ENCODE measurements at places on chromosomes 12 and 14.
A peak's percentile ranks its signal among the peaks of the same experiment; 100 is the strongest.

GRCh38 chr12:8852119-8852518, 29.7 kb downstream of the A2ML1 start:
- no peak for DNase-seq

DNA sequence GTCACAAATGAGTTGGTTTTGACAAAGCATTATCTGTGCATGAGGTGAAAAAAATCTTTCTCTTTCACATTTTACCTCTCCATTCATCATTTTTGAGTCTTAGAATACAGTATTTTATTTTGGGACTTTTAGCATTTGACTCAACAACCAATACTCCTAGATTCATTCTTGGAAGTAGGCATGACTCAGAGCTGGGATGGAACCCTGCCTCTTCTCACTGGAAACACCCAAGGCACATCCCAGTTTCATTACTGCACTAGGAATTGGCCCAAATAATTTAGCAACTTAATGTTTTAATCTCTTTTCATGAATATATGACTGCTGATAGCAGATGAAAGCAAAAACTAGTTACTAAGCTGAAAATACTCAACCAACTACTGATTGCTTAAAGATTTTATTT, 3.3 kb upstream of the PDZRN4 start:
- DNase-seq = no peak

- no peak for DNase-seq
Observed at GRCh38 chr14:67778792-67779191, 37.6 kb downstream of the ZFYVE26 start.

DNA sequence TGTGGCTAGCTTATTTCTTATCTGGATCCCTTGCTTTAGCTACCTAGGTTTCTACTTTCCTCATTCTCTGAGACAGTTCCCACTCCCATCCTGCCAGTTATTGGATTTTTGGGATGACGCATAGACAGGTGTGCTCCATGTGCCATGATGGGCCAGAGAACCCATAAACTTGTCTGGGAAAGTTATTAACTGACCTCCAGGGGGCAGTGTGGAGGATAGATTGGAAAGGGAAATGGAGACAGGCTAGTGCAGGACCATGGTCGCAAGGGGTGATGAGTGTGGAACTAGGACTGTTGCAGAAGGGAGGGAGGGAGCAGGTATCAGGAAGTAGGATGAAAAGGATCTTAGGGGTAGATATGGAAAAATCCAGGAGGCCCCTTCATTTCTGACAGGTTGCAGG, 80.3 kb downstream of the ESRRB start:
- peak; percentile 64 for DNase-seq

- DNase-seq = peak; percentile 91
Observed at GRCh38 chr14:35121887-35122695, at the start of the genes PPP2R3C and PRORP. Gene PPP2R3C (minus strand): TSS chr14:35121990. CDS start chr14:35121959, 31 bp downstream. Gene PRORP (plus strand): TSS chr14:35122552. CDS start chr14:35123246, 694 bp downstream.

DNA sequence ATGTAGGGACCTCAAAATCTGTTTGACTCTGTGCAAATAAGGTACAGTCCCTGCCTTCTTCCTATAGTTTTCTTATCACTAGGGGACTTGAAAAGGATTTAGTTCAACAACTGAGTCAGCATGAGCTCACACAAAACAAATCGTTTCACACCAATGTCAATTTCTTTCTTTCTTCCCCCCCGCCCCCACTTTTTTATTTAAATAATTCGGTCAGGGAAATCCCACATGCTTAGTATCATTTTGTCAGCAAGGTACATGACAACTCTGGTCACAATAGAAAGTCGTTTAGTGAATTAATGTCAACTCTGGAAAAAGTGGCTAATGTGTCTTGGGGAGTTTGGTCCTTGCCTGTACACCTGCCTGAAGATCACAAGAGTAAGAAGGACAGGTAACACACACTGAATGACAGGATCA, 232.2 kb upstream of the PLEKHG7 start:
- DNase-seq = peak; percentile 46

DNA sequence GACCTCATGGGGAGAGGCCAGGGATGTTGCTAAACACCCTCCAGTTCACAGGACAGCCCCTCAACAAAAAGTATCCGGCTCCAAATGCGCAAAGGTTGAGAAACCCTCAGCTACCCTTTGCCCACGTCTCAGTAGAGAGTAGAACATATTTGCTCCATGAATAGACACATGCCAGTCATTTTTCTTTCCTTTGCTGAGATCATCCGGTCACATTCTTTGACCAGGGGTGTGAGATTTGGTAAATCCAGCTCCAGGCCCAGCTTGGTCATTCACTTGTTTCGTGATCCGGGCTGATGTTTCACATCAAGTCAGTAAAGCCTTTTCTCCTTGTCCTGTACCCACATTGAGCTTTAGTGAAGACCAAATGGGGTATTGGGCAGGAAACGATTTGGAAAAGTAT, 83.6 kb upstream of the LHX5 start:
- DNase-seq = no peak

GRCh38 chr12:107417004-107417403, 268.6 kb upstream of the PWP1 start:
- no peak for DNase-seq

DNA sequence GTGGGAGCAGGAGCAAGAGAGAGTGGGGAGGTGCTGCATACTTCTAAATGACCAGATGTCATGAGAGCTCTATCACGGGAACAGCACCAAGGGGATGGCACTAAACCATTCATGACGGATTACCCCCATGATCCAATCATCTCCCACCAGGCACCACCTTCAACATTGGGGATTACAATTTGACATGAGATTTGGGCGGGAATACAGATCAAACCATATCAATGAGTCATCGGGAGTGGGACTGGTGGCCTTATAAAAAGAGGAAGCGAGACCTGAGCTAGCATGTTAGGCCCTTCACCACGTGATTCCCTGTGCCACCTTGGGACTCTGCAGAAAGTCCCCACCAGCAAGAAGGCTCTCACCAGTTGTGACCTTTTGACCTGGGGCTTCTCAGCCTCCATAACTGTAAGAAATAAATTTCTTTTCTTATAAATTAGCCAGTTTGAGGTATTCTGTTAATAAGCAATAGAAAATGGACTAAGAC, 28.7 kb downstream of the COX8C start:
- no peak for DNase-seq

DNA sequence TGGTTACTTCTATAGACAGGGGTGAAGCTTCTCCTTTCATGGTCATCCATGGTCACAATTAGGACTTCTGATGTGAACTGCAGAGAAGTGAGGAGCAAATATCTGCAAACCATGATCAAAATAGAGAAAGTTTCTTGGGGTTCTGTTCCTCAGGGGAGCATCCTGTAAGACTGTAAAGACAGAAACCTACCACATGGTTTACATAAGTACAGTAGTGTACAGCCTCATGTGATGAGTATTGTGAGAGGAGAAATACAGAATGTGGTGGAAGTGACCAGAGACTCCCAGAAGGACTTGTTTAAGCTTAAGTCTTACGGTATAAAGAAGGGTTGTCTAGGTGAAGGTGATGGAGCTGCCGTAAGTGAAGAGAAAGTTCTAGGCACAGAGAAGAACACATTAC, 484.7 kb downstream of the LRIG3 start:
- no peak for DNase-seq

GRCh38 chr14:67331368-67332125, 28.1 kb downstream of the ATP6V1D start:
- no peak for DNase-seq

DNA sequence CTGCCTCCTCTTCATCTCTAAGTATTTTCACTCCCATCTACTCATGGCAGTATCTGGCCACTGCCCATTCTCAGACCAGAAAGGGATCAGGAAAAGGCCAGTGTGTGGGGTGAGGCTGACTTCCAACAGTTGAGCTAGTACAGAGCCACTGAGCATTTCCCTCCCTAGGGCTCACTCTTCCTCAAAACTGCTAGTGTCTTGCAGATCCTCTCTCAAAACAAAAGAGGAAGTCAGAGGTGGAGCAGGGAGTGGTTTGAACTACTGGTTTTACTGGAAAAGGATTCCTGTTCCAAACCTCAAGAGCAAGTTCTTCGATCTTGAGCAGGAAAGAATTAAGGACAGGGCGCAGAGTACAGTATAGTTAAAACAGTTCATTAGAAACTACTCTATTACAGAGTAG, 11.7 kb upstream of the RNASE10 start:
- no peak for DNase-seq

- no peak for DNase-seq
Observed at GRCh38 chr12:106907411-106907810, 48.3 kb upstream of the TMEM263 start.

- no peak for DNase-seq
Observed at GRCh38 chr12:91126516-91126915, 15.2 kb upstream of the LUM start.

- DNase-seq = peak; percentile 83
Observed at GRCh38 chr14:51651388-51652167, at the start of gene FRMD6. Gene FRMD6 (plus strand): TSS chr14:51651910. CDS start chr14:51689837, 37,927 bp downstream.

GRCh38 chr12:67354322-67354721, 85.2 kb downstream of the CAND1 start:
- peak; percentile 13 for DNase-seq

DNA sequence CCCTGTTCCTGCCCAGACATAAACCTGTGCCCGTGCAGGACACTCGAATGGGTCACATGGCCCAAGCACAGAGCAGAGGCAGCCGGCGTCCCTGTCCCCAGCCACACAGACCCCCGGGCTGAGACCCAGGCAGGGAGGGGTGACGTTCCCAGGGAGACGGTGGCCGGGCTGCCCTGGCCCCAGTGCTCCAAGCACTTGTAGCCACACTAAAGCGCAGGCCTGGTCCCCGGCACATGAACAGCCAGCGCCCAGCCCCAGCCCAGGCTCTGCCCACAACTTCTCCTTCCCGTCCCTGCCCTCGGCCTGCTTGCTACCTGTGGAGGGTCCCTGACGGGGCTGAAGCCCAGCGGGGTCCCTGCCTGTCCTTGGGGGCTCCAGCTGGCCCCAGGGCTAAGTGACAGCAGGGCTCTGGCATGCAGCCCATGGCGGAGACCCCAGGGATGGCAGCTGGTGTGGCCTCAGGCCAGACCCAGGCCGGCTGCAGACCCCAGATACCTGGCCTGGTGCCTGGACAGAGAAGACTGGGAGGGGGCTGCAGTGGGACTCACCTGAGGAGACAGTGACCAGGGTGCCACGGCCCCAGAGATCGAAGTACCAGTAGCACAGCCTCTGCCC, 338.4 kb downstream of the TMEM121 start:
- DNase-seq = no peak

DNA sequence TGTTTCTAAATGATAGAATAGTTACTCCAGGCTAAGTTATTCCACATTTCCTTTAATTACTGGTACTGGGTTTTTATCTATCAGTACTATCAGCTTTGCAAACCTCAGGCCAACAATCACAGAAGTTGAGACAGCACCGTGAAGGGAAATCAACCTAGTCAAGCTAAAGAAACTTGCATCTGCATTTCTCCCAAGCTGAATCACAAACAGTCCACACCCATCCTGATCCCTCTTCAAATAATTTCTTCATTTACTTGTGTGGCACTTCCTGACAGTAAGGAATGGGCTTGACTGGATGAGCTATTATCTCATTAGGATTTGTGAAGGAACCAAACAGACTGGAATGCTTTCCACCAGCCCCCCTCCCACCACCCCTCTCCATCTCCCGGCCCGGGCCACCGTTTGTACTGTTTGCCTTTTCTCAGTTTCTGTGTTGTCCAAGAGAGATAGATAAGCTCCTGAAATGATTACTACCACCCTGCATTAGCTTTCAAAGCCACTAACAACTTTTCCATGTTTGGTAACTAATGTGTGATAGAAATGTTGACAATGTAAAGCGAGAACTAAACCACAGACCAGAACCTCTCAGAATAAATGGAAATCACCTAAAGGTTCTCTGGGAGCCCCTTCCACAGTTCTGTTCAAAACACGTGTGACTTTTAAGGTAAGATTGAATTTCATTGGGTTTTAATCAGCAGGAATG, 236.3 kb downstream of the SLC25A21 start:
- no peak for DNase-seq

- no peak for DNase-seq
Observed at GRCh38 chr12:2393996-2394395, 341.2 kb downstream of the CACNA1C start.

DNA sequence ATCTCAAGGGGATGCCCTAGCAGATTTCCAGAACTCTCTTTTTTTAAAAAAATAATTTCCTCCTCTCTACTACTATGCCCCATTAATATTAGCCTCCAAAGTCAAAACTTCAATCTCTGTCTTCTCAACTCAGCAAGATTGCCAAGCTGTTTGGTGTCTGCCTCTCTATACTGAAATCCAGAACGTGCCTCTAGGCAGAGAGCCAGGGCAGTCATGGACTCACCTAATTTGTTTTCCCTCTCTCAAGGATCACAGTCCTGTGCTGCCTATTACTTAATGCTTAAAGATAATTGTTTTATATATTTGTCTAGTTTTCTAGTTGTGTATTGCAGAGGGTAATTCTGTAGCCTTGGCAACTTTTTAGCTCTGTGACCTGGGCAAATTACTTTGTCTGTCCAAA, 74.7 kb downstream of the E2F7 start:
- no peak for DNase-seq

GRCh38 chr12:12521888-12522287, 40.8 kb downstream of the DUSP16 start:
- DNase-seq = no peak

DNA sequence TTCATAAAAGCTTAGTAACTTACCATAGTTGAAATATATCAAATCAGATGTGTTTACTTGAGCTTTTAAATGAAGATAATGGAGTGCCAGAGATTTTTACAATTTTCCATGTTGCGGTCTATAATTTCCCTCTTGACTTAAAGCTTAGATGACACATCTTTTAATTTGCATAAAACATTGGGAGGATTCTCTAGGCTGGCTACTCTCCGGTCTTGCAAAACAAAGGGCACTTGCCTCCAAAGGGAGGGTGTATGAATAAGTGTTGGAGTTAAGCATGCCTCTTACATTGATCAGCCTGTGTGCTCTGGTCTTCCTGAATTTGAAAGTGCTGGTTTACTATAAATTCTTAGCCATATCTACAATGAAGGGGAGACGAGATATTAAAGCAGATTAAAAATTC, 336.4 kb upstream of the NAV3 start:
- DNase-seq = no peak

DNA sequence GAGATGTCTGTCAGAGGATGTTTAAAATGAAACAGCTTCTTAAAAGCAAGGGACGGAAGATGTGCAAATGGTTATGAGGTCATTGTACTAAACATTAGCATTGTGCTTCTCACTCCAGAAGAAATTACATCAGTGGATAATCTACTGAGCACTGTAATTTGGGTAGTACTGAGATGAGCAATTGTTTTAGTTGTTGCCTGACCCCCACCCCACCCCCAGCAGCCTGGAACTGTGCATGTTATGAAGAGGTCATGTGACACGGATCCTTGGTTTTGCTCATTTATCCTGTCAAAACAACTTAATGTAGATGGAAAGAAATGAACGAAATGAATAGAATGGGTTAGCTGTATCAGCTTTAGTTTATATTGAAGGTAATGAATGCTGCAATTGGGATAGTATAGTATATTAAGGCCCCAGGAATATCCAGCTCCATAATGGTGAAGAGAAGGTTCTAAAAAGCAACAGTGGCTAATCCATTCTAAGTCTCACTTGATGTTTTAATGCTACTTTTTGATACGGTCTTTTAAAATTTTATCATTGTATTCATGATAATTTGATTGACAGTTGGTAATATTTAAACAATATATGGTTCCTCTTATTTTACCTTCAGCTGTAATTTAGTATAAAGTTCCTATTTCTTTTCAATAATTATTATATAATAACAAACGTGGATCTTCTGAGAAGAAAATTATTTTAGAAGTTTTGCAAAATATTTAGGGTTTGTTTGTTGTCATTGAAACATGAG, 58.5 kb downstream of the WNK1 start:
- peak; percentile 78 for DNase-seq

GRCh38 chr12:122687086-122687485, 16.1 kb downstream of the HCAR2 start:
- DNase-seq = no peak

Measured in activated CD4-positive, alpha-beta T cell treated with anti-CD3 and anti-CD28 coated beads for 48 hours (primary cell).